ENCODE measurements at places on chromosomes 2 and 18.
A peak's percentile ranks its signal among the peaks of the same experiment; 100 is the strongest.

GRCh38 chr2:177315364-177315763 lies 50.8 kb upstream of the NFE2L2 start:
- DNase-seq, result no peak

DNA sequence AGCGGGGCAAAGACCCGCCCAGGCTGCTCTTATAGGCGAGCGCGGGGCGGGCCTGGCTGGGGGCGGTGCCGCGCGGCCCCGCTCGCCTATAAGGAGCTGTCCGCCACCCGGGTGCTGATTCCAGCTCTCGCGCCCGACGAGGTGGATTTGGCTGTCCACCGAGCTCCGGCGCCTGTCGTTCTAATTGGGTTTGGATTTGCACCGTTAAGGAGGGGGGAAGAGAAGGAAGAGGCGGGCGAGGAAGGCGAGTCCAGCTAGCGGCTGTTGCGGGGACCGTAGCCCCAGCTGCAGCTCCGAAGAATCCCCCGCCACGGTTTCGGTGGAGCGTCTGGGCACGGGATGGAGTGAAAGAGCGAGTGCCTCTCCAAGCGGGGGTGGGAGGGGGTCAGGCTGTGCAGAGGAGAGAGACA lies at the start of gene CNTNAP5:
CNTNAP5 (plus strand) TSS at position 117 of the 410 bp plus-strand sequence. CDS start 364 bp downstream, outside the sequence.
- DNase-seq, result peak; percentile 80

DNA sequence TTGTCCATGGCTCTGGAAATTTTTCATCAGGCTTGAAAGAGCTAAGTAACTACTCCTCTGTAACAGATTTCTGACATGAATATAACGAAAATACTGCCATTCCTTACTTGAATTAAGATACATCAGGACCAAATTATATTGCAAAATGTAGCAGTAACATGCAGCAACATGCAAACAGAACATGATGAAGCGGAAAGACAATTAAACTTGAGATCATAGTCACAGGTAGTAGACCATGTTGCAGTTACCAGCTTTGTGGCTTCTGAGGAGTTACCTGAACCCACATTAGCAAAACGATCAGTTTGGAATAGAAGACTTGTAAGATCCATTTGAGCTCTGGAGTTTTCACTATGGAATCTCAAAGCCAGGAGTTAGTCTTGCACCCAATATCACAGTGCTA lies 76.2 kb downstream of the MREG start:
- no peak for DNase-seq

- DNase-seq, result no peak
These were observed 186.4 kb downstream of the TFCP2L1 start for GRCh38 chr2:121098556-121098955.

GRCh38 chr2:68755071-68755470 lies 20.5 kb downstream of the ARHGAP25 start:
- DNase-seq, result no peak

DNA sequence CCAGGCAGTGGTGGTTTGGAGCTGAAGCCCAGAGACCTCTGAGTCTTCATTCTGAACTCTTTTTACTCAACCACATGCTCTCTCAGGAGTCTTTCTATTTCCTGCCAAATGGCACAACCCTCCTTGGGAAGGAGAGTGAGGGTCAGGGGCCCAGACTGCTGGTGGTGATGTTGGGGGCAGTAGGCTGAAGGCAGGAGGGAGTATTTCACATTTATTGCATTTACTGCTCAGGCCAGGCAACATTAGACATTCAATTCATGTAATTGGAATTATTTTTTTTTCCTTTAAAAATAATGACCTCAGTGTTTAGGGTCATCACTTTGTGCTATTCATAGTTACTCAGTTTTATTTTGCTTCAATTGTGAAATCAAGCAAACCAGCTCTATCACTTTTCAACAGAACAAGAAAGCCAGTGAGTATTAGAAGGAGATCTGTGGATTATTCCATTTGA lies 311.3 kb upstream of the NT5C1B start:
- DNase-seq, result peak; percentile 24

GRCh38 chr18:48459016-48459415 lies 49.8 kb upstream of the ZBTB7C start:
- DNase-seq, result no peak

DNA sequence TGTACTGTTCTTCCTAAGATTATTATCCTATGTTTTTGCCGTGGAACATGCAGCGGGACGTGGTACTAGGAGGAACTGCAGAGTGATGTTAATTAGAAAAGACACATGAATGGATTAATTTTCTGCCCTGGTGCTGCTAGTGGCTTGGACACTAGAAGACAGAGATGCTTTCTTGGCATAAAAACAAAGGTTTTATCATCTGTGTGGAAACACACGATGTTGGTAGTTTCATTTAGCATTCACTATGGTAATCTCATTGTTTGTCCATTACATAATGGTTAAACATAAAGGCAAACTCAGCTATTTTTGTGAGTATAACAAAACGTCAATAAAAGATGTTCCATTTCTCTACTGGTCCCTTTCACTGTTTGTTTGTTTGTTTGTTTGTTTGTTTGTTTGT lies 22.8 kb downstream of the COL6A3 start:
- DNase-seq, result no peak

- no peak for DNase-seq
These were observed 26.9 kb downstream of the DIPK1C start for GRCh38 chr18:74430231-74430630.

DNA sequence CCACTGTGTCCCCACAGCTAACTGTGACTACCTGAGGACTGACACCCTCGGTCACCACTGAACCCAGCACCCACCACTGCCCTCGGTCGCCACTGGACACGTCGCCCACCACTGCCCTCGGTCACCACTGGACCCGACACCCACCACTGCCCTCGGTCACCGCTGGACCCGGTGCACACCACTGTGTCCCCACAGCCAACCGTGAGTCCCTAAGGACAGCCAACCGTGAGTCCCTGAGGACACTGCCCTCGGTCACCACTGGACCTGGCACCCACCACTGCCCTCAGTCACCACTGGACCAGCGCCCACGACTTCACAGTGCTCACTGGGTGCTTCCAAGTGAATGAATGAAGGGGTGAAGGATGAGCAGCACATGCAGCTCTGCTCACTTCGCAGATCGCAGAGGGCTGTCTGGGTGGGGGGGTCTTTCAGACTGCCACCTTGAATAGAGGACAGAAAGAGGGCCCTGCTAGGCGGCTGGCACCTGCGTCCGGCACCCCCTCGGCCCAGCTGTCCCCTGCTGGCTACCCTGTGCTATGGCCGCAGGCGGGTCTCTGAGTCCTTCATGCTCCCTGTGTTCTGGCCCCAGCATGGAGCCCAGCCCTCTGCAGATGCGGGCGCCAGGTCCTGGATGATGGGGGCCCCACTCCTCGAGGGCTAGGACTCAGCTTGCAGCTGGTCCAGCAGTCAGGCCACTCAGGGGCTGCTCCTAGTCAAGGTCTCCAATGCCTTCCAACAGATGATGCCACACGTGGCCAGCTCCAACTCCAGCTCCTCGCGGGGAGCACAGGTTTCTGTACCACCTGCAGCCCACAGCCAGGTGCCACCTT lies 51.4 kb upstream of the GPC1 start:
- DNase-seq, result no peak

- DNase-seq, result no peak
These were observed 983.0 kb upstream of the SLC39A10 start for GRCh38 chr2:194674043-194674442.

DNA sequence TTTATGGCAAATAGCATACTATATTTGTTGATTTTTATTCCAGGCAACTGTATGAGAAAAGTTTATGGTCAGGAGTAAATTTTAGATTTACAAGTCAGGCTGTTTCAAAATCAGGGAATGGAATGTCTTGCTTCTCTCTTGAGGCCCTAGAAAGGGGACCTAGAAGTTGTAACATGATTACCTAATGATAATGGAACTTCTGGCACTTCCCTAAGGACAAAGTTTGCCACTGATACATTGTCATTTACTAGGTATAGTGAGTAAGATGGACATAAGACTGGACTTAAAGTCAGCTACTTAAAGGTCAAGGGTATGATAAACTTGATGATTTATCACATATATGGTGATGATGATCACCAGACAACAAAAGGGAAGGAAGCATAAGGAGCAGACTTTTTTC lies 103.3 kb upstream of the VRK2 start:
- DNase-seq, result no peak

DNA sequence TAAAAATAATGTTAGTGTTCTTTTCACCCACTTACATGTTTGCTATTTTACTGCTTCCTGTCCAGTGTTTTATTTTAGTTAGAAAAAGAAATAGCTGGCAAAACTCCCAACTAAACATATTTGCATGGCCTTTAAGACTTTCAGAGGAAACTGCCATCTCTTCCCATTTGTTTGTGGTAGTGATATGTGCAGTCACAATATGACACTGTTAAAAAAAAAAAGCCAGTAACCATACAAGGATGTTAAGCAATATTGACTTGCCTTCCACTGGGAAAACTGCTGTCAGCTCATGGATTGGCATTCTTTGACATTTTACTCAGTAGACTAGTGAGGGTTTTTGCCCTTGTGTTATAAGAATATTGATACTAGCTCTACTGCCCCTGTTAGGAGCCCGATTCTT lies 29.1 kb downstream of the XIRP2 start:
- no peak for DNase-seq

DNA sequence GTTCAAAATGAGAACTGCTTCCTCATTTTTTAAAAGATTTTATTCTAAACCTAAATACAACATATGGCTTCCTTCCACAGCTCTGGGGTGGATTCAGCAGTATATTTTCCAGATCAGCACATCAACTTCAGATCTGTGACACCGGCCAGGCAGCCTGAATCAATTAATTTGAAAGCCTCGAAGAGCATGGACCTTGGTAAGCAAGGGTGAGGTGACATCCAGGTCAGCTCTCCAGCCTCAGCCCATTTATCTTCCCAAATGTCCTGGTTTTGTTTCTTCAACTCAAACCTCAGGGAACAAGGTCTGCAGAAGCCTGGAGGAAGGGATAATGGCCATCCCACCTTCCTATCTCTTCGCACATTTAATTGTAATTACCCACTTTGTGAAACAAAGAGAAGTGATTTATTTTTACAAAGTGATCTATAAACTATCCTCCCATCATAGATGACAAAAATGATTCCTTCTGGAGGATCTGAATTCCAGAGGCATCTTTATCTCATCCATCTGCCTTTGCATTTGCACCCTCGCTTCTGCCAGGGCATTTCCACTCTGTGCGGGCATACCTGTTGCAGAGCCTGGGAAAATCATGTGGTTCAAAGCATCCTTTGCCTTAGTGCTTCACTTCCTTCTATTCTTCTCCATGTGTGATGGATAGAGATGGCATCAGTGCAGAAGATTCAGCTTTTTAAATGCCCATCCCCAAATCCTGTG lies 489.0 kb upstream of the NRP2 start:
- no peak for DNase-seq

DNA sequence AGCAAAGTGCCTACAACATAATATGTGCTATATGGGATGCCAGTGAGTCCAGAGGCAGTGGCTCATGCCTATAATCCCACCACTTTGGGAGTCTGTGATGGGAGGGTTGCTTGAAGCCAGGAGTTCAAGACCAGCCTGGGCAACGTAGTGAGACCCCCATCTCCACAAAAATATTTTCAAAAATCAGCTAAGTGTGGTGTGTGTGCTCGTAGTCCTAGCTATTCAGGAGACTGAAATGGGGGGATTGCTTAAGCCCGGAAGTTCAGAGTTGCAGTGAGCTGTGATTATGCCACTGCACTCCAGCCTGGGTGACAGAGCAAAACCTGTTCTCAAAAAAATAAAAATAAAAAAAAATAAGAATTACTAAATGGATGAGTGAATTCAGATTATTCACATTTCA lies 23.4 kb downstream of the OTX1 start:
- DNase-seq, result no peak

DNA sequence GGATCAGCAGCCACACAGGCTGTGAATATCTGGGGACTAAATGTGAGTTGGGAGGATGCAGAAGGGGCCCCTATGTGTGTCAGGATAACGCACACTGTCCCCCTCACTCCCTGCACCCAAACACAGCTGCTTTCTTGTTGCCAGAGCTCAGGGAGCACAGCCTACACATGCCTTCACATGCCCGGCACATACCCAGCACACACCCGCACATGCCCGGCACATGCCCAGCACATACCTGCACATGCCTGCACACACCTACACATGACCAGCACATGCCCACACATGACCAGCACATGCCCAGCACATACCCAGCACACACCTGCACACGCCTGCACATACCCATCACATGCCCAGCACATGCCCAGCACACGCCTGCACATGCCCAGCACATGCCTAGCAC lies 75.6 kb downstream of the TPO start:
- DNase-seq, result no peak

DNA sequence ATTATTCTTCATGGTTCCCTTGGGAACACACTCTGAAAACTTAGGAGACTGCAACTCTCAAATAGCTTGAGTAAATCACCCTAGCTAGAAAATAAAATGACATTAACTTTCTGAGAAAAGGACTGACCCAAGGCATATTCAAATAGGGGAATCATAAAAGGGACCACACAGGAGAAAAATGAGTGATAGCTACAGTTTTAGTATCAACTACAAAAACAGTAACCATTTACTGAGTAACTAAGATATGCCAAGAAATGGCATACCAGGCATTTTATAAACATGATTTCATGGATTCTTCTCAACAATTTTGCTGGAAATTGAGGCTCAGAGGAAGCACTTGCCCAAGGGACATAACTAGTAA lies 84.5 kb downstream of the AFF3 start:
- DNase-seq, result no peak

- no peak for DNase-seq
These were observed 404.8 kb downstream of the MBD2 start for GRCh38 chr18:53819671-53820070.

DNA sequence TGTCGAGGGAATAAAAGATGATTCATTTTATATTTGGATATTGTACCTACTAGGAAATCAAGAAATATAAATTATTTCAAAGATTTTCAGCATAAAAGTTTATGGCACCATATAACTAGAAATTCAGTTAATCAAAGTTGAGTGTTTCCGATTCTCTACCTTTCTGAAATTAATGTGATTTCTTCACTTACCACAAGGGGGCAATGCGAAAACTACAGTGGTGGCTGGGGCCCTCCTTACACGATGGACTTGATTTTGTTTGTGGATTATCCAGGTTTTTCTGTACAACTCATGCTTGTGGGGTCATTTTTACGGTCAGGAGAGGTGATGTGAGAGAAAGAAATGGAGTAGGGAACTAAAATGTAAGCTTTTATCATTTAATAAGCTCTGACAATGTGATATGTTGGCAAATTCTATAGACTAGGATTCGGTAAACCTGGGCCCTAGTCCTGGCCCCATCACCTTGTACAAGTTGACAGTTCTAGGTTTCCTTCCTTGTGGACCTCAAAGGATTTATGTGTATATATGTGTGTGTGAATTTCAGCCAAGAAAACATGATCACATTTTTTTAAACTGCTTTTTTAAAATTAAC lies 47.6 kb downstream of the G6PC2 start:
- DNase-seq, result no peak

Measured in testis (tissue), 5 donors.